ENCODE measurements at places on chromosomes 4 and X. TPM values are rescaled to one million over a fixed set of nuclear protein-coding genes. Genes with fewer than 3 reads are reported as not detected.

- DNase-seq = no peak
Measured at GRCh38 chrX:149858592-149858991, 22.4 kb upstream of the MAGEA8 start.

DNA sequence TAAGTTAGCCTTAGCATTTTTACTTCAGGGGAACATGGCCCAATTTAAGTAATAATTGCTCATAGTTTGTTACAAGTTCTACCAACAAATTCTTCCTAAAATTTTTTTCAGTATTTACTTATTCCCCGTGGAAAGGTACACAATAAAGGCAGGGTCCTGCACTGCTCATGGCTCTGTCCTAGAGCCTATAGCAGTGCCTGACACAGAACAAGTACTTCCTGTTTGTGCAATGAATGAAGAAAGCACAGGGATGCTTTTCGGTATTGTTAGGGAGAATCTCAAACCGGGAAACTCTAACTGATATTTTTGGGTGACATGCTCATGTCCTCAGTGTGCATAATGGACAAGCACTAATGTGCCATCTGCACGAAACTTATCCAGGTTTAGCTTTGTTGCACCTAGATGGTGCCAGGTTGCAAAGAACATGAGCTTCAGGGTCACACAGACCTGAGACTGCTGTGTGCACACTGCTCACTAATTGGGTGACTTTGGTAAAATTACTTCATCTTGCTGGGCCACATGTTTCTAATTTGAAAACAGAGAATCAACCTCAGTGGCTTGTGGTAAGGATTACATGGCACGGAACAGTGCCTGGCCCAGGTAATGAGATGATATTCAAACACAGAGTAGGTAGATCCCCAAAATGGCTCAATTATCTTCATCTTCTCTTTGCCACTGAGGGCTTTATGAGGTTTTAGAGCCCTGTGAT, 175.8 kb upstream of the NPY2R start:
- no peak for DNase-seq

DNA sequence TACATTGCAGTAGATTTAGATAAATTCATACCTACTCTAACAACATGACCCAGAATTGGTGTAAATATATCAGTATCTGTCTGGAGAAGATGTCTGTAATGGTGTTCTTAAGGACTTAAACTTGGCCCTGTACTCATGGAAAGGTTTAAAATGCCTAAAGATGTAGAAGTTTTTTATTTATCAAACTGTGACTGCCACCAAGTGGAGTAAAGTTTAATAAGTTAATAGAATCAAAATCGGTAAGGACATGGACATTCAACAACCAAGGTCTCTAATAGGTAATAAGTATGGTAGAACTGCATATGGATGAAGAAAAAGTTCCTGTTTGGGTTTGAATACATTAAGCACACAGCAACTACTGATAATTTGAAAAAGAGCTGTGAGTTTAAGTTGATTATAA, 474.0 kb upstream of the NDST3 start:
- peak; percentile 3 for DNase-seq

RIBC1 gene
- 2.3 TPM for total RNA-seq

PAQR3 gene
- total RNA-seq = 15.2 TPM

GRCh38 chr4:175951794-175952193, 113.8 kb upstream of the WDR17 start:
- DNase-seq = no peak

GRCh38 chrX:31228415-31228832, 156.6 kb upstream of the FTHL17 start:
- DNase-seq = no peak

GRCh38 chrX:22730542-22730941, 269.2 kb upstream of the DDX53 start:
- DNase-seq = no peak

ODAPH gene
- total RNA-seq = not detected

ATP10D gene
- total RNA-seq = 16.2 TPM

DNA sequence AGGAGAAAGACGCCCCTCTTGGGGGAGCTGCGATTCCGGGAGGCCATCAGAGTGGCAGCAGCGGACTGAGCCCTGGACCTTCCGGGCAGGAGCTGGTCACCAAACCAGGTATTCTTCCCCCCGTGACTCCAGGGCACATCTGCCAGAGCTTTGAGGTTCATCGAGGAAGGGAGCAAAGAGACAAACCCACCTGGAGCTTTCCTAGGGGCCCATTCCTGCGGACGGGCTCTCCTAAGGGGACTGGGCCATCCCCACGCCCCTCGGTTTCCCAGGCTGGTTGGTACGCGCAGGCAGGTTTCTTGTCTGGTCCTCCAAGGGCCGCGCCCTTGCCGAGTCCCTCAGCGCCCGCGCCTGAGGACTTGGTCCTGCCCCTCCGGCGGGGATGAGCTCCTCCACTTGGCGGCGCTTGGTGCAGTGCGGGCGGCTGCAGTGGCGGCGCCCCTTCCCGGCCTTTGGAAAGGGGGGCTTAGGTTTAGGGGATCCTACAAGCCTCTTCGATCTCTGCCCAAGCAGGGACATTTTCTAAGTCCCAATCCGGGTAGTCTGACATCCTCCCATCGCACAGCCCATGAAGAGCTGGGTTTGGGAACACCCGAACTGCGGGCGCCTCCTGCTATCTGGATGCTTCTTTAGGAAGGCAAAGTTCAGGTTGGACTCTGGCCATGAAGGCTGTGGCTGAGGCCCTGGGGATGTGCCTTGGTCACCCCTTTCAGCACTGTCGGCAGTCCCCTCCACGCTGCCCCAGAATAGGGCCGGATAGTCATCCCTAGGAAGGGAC, 538 bp downstream of the STBD1 start:
- no peak for DNase-seq

DNA sequence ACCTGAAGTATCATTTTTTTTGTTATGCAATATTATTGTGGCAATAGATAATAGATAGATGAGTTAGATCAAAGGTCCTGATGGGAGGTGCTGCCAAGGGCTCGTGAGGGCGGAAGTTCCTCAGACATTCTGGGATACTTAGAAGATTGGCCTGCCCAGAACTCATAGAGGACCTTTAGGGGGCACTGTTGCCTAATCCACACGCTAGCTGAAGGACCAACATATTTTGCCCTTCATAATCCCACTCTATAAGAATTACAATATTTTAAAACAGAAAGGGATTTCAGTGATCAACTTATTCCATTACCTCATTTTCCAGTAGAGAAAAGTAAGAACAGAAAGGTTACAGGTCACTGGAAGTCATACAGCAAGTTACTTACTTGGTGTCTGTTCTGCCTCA, 22.9 kb upstream of the COX7B2 start:
- DNase-seq = no peak

NAA11 gene
- total RNA-seq = not detected

- DNase-seq = no peak
Measured at GRCh38 chrX:153525451-153525850, 8.0 kb downstream of the ATP2B3 start.

- no peak for DNase-seq
Measured at GRCh38 chrX:66014556-66014955, 25.3 kb downstream of the VSIG4 start.

- DNase-seq = no peak
Measured at GRCh38 chrX:154366666-154367055, 7.8 kb downstream of the FLNA start.

FMR1NB gene
- total RNA-seq = not detected

MAGEA2 gene
- not detected for total RNA-seq

MXRA5 gene
- 0.44 TPM for total RNA-seq

- no peak for DNase-seq
Measured at GRCh38 chrX:925652-926061, 286.8 kb downstream of the CRLF2 start.

DNA sequence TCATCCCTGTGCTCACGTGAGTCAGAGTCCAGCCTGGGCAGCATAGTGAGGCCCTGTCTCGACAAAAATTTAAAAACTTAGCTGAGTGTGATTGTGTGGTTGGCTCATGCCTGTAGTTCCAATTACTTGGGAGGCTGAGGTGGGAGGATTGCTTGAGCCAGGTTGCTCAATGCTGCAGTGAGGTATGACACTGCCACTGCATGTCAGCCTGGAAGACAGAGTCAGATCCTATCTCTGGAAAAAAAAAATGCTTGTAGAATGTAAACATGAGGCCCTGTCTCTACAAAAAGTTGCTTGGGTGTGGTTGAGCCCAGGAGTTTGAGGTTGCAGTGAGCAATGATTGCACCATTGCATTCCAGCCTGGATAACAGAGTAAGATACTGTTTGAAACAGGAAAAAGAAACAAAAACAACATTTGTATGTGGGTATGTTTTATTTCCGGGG, 11.3 kb upstream of the YTHDC1 start:
- DNase-seq = no peak

SPATA4 gene
- total RNA-seq = not detected

DNA sequence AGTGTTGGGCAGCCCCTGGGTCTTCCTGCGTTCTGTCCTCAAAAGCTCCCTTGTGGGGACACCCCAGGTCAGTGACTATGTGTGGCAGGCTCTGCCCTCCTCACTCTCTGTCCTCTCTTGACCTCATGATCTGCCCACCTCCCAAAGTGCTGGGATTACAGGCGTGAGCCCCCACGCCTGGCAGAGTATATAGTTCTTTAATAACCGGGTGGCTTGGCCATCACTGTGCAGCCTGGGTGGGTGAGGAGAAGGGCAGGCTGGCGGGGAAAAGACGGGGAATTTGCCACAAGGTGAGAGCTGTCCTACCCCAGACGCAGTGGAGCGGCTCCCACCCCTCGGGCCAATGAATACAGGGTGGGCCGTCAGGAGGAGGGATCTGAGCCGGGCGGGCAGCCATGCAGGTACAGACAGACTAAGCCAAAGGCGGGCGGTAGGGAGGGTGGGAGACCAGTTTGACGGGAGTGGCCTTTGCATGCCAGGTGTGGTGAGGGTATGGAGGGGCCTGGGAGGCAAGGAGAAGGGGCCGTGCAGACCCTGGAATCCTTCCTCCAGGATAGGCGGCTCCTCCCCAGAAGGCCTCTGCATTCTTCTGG, 2.5 kb downstream of the SH3BP2 start:
- no peak for DNase-seq

RNF175 gene
- not detected for total RNA-seq

GRCh38 chr4:121960818-121961217, 9.0 kb upstream of the TRPC3 start:
- DNase-seq = no peak

DNA sequence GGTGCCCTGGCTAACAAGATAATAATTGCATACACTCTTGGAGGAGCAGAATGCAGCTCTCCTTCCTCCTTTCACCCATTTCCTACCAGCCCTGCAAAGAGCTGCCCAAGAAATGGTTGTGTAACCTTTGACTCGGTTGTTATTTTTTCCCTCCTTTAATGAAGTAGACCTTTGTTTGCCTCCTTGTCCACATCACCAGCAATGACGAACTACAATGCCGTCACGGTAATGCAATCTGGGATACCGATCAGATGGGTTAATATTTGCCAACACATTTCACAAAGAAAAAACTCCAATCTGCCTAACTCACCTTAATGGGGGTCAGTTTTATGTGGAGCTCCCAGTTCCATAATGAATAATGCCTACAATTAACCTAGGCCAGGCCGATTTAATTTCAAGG, 32.0 kb downstream of the GPRIN3 start:
- DNase-seq = no peak

SETD7 gene
- 48.4 TPM for total RNA-seq

GRCh38 chr4:38769857-38770256, 12.9 kb downstream of the TLR10 start:
- no peak for DNase-seq

PDCL2 gene
- not detected for total RNA-seq

- DNase-seq = no peak
Measured at GRCh38 chrX:80810365-80810978, 795 bp upstream of the BRWD3 start.

DNA sequence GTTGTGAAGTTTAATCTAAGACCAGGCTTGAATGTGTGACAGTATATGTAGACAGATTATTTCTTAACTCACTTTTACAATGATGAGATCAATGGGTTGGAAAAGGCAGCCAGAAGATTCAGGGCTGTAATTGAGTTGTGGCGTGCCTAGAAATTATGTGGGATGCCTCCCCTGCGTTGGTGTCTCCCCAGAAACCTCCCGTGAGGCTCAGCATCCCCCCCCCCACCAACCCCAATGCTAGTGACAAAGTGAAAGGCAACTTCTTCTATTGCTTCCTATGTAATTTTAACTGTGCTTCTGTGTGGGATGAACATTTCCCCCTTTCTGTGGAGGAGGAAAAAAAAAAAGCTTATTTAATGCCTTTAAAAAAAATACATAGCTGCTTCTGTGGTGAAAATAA, 297.9 kb downstream of the ARHGAP10 start:
- DNase-seq = no peak

FAM156A gene
- total RNA-seq = 19.9 TPM

DNA sequence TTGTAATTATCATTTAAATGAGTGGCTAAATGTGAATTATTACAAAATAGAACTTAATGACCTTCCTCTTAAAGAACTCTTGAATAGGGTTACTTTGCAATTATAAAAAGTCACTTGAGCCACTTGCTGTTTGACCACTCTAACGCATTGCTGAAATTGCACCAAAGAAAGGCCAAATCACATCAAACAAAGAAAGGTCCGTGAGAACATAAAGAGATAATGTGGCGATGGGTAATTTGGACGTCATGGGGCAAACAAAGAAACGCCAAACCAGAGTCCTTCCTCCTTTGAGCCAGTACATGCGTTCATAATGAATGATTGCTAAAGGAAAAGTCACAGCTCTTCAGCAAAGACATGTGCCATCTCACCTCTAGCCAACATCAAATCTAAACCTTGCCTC, 229.8 kb upstream of the STS start:
- no peak for DNase-seq

GRCh38 chrX:64739792-64740378, 236.4 kb downstream of the ZC4H2 start:
- no peak for DNase-seq

DNA sequence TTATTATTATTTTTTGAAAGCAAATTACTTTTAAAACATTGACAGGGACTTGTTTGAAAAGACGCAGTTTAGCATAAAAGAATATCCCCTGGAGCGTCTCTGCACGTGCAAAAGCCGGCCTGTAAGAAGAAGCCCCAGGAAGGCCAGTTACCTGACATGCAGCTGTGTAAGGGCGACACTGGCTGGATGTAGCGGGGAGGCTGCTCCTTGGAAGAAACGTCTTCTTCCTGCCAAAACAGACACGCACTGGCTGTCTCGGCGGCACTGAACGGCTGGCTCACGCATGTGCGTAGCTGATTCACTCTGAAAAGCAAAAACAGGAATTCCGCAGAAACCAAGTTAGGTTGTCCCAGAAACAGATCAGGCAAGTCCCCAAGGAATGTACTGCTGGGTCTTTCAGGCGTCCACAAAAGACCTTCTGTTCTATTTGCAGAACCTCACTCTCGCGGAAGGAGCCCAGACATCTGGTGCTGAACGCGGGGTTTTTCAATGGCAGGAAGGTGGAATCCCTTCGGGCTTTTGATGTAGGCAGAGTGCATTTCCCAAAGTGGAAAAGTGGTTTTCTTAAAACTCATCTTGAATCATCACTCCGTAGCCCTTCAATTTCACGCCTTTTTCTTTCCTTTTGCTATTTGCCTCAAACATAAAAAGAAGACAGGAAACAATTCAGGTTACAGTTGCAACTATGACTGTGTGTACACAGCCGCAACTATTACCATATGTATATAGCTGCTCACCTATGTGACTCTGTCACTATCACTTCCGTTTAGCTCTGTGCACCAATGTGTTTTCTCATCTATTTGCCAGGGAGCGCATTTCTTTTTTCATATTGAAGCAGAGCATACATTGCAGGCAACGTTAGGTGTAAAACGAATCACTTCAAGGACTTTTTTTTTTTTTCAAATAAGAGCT, 38.1 kb upstream of the ARSH start:
- DNase-seq = no peak

GRCh38 chr4:65670331-65671031, at the start of gene EPHA5:
Gene EPHA5 (minus strand): TSS chr4:65670489. CDS start chr4:65669742, 747 bp downstream.
- DNase-seq = no peak

Measured in glomerular endothelial cell (primary cell).